ENCODE measurements at places on chromosomes 1 and 21.

DNA sequence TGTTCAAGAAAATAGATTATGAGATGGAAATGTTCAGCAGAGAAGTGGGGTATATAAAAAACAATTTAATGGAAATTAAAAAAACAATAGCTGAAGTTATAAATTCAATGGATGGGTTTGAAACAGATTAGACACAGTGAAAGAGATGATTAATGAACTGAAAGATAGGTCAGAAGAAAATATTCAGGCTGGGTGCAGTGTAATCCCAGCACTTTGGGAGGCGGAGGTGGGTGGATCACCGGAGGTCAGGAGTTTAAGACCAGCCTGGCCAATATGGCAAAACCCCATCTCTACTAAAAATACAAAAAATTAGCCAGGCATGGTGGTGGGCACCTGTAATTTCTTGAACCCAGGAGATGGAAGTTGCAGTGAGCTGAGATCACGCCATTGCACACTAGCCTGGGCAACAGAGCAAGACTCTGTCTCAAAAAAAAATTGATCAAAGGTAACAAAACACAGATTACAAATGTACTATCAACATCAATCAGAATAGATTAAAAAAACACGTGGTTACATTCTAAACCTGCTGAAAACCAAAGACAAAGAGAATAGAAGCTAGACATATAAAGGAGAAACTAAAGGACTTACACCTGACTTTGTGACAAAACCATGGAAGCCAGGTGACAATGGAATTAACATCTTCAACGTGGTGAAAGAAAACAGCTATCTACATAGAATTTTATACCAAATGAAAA, 4.8 kb upstream of the SUMO3 start:
- no peak for DNase-seq

DNA sequence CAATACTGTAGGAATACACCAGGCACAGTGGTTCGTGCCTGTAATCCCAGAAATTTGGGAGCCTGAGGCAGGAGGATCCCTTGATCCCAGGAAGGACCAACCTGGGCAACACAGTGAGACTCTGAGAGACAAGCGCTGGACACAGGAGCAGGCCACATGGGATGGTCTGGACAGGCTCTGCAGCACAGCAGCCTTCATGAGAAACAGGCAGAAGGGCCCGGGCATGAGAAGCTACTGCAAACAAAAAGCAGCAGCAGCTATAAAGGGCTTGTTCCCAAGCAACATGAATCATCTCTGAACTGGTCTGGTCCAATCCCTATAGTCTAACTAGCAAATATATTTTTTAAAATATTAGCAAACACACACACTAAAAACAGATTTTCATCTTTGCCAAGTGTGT, 35.5 kb upstream of the SLAMF9 start:
- DNase-seq = no peak

GRCh38 chr1:184419350-184420161, 32.7 kb downstream of the C1orf21 start:
- DNase-seq = no peak

GRCh38 chr1:233570216-233570615, 43.7 kb upstream of the KCNK1 start:
- no peak for DNase-seq

DNA sequence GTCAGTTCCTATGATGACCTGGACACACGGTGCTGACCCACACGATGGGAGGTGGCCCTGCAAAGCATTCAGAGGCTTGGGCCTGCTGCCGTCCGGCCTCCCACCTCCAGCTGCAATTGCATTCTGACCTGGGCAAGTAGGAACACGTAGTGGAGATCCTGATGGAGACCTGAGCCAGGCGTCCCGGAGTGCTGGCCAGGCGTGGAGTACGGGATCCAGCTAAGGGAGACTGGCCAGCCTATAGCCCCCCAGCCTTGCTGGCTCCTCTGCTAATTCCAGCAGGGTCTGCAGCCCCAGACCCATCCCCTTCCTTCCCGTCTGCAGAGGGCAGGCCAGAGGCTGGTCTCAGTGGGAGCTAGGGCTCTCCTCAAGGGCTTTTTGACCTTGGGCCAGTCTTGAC, 11.2 kb downstream of the CD46 start:
- no peak for DNase-seq

DNA sequence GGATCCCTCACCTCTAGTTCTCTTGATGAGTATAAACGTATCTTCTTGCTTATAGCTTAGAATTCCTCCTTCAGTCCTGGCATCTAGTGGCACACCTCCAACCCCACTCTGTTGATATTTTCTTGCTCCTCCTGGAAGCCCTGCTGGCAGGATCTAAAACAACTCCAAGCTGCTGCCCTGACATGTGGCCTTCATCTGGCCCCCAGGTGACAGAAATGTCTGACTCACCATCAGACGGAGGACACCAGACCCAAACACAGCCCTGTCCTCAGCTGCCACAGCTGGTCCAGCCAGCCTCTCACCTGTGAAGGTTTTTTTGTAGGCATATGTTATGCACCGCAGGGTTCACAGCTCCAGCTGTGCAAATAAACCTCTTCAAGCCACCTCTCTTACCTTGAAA, 53.4 kb downstream of the KRTAP19-8 start:
- DNase-seq = peak; percentile 24
